ENCODE measurements at places on chromosomes 6 and 20. TPM values are rescaled to one million over a fixed set of nuclear protein-coding genes. Genes with fewer than 3 reads are reported as not detected.

DNA sequence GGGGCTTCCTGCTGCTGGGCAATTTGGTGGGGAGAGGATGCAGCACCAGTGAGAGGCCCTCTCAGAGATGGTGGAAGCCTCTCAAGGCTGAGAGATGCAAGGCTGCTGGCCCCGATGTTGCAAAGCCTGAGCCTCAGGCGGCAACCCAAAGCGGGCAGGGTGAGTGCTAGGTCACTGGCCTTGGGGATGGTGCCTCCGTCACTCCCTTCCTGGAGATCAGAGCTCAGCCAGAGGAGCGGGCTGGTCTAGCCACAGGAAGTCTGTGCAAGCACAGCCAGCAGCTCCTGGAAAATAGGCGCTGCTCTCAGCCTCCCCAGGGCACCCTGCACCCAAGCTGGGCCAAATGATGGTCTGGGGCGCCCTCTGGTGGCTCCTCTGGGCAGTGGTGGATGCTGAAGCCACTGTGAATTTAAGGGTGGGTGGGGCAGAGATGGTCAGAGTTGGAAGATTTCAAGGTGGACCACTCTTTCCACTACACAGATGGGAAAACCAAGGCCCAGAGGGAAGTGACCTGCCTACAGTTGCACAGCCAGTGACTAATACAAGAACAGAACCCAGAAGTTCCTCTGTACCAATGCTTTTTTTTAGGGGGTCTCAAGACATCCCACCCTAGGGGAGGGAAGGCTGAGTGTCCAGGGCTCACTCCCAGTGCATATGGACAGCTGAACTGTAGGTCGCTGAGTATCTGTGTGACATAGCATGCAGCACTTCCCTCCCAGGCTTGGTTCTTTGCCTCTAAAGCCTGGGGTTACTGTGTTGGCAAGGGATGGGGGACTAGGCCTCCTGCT is 20.8 kb downstream of the C20orf203 start:
- DNase-seq, result peak; percentile 94

- DNase-seq, result no peak
Observed at GRCh38 chr6:134452906-134453305, 135.0 kb upstream of the SGK1 start.

DNA sequence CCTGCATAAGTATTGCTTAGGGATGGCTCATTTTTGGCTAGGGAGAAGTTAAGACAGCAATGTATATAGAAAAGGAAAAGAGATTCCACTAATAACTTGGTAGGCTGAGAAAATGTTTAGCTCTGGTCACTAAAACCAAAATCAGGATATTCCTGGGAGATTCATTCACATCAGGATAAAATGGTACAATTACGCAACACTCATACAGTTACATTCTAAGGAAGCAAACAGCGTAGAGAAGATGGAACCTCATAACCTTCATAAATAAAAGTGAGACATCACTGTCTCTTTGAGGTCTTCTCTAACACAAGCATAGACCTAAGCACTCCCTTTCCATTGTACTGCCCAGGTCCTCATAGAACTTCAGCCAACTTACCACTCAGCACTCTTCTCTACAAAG is 295.7 kb upstream of the RUNX2 start:
- DNase-seq, result no peak

DNA sequence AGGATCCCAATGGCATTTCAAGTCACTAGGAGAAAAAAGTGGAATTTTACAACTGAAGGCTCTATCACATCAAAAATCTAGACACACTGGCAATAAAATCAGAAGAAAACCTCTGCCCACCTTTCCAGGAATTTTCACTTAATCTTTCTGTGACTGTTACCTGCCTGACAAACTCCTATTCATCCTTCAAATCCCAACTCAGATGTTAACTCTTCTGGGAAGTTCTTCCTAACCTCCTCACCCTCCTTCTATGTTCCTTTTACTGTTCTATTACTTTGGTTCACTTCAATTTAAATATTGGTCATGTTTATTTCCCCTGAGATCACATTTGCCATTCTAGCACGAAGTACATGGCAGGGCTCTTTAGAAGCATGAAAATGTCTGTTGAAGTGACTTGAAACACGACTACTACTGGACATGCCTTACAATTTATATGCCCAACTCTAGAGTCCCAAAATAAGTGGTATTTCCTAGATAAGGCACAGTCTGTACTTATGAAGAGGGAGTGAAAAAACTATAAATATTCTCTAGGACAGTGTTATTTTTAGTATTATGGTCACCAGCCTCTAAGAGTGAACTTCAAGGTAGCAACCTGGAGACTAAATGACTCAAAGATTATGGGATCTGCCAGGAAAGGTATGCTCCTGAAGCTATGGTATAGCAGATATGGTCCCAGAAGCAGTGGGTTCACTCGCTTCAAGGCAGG is 17.1 kb downstream of the CHD6 start:
- no peak for DNase-seq

GRCh38 chr6:79307321-79308036 is 73.0 kb upstream of the HMGN3 start:
- DNase-seq, result no peak

DNA sequence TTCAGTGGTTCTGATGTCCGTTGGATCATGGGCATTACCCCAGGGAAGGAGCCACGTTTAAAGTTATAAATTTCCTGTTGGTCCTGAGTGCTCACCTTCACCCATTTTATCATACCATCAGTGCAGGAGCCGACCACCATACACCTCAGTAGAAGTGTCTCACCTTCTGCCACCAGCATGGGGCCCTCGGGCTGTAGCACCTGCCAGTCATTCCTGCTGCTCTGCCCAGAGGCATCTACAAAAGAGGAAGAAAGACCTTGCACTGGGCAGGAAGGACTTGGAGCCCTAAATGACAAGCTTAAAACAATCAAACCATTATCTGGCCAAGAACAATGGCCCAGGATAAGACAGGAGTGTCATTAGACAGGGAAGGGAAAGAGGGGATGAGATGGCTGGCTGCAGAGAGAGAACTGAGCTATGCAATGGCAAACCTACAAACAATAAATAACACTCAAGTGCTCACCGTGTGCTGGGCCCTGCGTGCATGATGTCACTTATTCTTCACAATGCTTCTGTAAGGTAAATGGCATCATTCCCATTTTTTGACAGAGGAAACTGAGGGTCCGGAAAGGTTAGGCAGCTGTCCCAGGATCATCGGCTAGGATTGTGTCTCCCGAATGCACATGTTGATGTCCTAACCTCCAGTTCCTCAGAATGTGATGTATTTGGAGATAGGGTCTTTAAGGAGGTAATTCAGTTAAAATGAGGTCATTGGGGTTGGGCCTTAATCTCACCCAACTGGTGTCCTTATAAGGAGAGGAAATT is 11.2 kb downstream of the SIRPB2 start:
- no peak for DNase-seq

- DNase-seq, result no peak
Observed at GRCh38 chr6:47438481-47439347, 38.9 kb upstream of the CD2AP start.

- DNase-seq, result no peak
Observed at GRCh38 chr6:56620229-56620868, 22.3 kb downstream of the DST start.

DNA sequence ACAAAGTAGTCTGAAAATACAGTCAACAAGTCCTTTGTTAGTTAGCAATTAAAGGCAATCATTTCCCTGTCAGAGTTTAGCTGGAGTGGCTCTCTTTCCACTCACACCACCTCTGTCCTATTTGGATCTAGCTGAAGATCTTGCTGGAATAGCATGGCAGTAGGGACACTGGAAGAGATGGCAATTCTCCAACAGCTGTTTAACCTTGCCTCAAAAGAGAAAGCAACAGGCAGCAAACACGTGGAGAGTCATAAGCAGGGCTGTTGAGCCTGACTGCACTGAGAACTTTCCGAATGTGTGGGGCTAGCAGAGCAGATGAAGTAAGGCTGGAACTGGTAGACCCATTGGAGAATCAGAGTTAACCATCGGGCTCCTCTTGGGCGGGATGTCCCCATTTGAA is 38.0 kb upstream of the PRSS35 start:
- no peak for DNase-seq

DNA sequence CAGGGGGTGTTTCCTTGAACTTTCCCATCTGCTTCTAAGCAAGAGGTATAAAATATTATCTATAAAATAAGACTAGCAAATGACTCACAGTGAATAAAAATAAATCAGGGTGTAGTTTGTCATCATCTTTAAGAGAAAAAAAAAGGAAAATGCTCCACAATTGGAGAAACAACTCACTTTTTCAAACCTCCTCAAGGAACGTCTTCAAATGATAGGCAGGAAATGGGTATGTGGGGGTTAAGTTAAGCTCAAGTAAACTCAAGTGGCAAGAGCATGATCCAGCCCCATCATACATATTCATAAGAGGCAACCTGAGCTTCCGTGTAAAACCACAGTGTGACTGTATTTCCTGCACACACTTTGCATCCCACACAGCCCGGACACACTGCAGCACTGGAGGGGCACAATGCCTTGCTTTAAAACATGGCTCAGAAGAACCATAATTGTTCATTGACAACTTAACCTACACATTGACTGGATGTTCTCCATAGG is 58.5 kb upstream of the CEP85L start:
- DNase-seq, result no peak

DNA sequence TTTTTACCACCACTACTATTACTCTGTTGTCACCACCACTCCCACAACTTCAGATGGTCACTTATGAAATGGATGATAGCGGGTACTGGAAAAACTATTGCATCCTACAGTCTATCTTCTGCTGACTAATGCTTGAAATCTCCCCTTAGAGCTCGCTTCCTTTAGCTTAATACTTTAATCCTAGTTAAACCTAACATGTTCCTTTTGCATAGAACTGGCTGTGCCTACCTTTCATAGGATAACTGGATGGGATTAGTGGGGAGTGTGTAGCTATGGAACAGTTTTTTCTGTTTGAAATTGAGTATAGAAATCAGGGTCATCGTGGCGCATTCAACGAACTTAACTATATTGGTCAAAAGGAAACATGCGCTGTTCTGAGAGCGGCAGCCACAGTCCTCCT is 294.7 kb downstream of the FARS2 start:
- no peak for DNase-seq

DNA sequence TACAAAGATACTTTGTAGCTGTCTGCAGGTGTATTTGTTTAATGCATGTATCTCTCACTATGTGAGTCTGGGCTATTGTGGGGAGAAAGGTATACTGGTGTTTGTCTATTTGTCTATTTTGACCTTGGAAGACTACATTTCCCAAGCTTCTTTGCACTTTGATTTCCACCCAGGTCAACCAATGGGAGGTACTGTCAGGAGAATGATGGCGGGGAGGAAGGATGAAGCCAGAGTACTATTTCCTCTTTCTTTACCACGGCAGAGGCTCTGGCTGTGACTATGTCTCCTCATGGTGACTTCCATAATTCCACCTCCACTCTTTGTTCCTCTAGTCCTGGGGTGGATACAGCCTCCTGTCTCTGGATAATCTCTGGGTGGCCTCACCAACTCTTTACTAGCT is 23.1 kb downstream of the LBP start:
- DNase-seq, result no peak

- DNase-seq, result no peak
Observed at GRCh38 chr6:154768280-154768679, 35.1 kb downstream of the SCAF8 start.

GRCh38 chr20:44035924-44036323 is 121.3 kb downstream of the TOX2 start:
- peak; percentile 29 for DNase-seq

DNA sequence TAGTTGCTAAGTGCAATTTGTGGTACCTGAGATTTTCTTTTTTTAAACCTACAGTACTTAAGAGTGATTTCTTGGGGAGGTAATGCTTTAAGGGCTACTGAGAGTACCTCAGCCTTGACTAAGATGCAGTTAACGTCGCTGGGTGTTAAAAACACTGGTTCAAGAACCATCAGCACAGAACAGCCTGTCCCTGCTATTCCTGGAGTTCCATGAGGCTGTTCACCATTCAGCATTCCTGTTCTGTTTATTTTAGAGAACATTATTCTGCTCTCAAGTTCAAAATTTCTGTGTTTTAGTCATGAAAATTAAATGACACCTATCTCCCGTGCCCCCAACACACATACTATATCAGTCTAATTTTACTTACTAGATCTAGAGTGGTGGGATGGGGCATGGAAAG is 1.7 kb upstream of the PRELID3B start:
- no peak for DNase-seq

DNA sequence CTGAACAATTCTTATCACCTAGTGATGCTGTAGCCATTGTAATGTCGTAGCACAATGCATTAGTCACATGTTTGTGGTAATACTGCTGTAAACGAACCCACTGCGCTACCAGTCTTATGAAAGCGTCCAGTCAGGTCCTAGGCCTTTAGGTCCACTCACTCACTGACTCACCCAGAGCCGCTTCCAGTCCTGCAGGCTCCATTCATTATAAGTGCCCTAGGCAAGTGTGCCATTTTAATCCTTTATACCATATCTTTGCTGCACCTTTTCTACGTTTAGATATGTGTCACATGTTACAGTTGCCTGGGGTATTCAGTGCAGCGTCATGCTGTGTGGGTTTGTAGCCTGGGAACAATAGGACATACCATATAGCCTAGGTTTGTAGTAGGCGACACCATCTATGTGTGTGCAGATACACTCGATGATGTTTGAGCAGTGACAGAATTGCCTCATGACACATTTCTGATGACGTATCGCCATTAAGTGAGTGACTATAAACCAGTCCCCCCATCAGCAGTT is 15.4 kb downstream of the IGF2R start:
- no peak for DNase-seq

- DNase-seq, result no peak
Observed at GRCh38 chr6:121485359-121485811, 49.9 kb downstream of the GJA1 start.

- no peak for DNase-seq
Observed at GRCh38 chr6:134621858-134622257, 303.9 kb upstream of the SGK1 start.

- DNase-seq, result no peak
Observed at GRCh38 chr6:147503587-147503986, 4.9 kb upstream of the SAMD5 start.

The SAMD10 gene
- 1.4 TPM for total RNA-seq

The GSTA2 gene
- total RNA-seq, result 2.2 TPM

The THBS2 gene
- 4.9 TPM for total RNA-seq

The TENT5A gene
- 13.6 TPM for total RNA-seq

The PRICKLE4 gene
- 0.37 TPM for total RNA-seq
